Stimulated activated CD8-positive, alpha-beta memory T cell treated with anti-CD3 and anti-CD28 coated beads, Interleukin-7, amount 100 ng/mL, for 4 hours (primary cell): ENCODE measurements at places on chromosomes 16 and 17.

GRCh38 chr17:53168413-53168812 lies 654.3 kb upstream of the KIF2B start:
- DNase-seq, result no peak

GRCh38 chr16:10003486-10003885 lies 178.7 kb downstream of the GRIN2A start:
- DNase-seq, result no peak

DNA sequence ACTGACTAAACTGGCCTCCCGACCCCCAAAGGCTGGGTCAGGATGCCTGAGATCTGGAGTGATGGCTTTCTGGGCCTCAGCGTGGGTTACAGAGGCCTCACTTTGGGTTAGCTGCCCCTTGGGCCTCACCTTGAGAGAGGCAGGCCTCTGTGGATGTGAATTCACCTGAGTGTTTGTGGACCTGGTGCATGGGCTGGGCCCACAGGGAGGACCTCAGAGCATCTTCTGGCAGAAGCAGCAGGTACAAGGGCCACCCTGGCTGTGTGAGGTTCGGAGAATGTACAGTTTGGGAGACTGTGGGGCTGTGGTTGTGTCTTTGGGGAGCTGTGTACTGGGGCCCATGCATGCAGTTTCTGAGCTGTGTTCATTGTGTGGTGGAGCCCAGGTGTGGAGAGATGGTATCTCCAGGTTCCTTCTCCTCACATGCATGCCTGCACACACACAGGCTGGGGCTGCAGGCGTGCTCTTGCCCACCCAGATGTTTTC lies 18.3 kb downstream of the RARA start:
- no peak for DNase-seq

DNA sequence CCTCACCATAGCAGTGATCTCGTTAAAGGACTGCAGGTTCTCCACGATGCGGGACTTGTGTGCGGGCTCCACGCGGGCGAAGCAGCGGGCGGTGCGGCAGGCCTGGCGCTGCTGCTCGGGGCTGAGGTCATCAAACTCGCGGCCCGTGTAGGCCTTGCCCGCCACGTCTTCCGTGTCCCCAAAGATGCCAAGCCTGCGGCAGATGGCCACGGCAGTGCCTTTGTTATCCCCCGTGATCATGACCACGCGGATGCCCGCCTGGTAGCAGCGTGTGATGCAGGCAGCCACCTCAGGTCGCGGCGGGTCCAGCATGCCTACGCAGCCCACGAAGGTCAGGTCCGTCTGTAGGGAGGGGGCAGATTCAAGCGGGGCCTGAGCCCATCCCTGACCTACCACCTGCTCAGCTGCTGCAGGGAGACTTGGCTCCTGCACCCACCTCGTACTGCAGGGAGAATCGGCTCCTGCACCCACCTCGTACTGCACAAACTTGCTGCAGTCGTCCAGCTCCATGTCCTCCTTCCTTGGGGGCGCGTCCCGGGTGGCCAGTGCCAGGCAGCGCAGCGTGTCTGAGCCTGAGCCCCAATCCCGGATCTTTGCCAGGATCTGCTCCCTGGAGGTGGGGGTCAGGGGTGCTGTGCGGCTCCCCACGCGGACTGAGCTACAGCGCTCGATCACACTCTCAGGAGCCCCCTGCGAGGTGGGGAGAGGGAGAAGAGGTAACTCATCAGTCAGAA lies 23.1 kb downstream of the ATP2A3 start:
- DNase-seq, result no peak

GRCh38 chr17:27548369-27548768 lies 82.6 kb upstream of the LGALS9 start:
- no peak for DNase-seq

GRCh38 chr16:56977823-56978430 lies 11.4 kb upstream of the NLRC5 start:
- no peak for DNase-seq

GRCh38 chr17:80122026-80122575 lies 20.7 kb downstream of the GAA start:
- no peak for DNase-seq

DNA sequence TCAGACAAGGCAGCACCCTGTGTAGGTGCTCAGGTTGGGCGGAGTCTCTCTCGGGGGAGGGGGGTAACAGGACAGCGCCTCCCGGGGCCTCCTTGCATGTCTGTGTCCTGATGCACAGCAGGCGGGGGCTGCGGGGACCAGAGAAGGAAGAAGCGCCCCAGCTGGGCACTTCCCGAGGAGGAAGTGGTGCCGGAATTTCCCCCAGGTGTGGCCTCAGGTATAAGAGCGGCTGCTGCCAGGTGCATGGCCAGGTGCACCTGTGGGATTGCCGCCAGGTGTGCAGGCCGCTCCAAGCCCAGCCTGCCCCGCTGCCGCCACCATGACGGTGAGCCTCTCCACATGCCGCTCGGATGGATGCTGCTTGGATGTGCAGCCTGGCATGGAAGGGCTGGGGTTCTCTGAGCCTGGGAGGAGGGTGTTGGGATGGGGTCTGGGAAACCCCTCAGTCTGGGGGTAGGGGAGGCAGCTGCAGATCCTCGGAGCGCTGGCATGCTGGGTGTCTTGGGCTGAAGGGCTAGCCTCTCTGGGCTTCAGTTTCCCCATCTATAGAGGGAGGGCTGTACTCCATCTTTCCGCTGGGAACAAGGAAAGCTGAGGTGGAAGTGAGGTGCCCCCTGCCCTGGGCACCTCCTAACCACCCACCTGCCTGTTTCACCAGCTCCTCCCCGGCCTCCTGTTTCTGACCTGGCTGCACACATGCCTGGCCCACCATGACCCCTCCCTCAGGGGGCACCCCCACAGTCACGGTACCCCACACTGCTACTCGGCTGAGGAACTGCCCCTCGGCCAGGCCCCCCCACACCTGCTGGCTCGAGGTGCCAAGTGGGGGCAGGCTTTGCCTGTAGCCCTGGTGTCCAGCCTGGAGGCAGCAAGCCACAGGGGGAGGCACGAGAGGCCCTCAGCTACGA lies at the start of gene IL17C:
TSS of gene IL17C (plus strand) at position 250 of the 908 bp plus-strand sequence. CDS start at position 320, 70 bp downstream.
- no peak for DNase-seq

- no peak for DNase-seq
Measured at GRCh38 chr17:17546399-17547185, 44.9 kb downstream of the PEMT start.

GRCh38 chr16:54546521-54546920 lies 259.9 kb upstream of the IRX3 start:
- no peak for DNase-seq
